ENCODE measurements at places on chromosomes 5 and 9.

DNA sequence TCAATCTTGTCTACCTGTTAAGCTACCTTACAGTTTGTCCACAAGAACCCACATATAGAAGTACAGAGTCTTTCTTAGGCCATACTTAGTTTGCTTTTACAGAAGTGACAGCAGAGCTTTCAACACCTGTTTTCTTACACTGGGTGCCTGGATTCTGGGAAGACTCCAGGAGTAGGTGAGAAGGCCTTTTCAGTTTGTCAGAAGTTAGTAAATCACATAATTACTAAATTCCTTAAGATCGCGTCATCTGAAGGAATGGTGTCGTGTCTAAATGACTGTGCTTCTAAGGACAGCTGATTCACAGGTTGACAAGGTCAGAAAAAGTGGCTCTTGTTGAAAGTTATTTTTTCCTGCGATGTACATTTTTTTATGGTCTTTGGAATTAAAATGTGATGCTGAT is 97.0 kb upstream of the FAM120A start:
- no peak for DNase-seq

GRCh38 chr5:181081989-181082388 is 41.9 kb downstream of the BTNL9 start:
- DNase-seq: no peak

DNA sequence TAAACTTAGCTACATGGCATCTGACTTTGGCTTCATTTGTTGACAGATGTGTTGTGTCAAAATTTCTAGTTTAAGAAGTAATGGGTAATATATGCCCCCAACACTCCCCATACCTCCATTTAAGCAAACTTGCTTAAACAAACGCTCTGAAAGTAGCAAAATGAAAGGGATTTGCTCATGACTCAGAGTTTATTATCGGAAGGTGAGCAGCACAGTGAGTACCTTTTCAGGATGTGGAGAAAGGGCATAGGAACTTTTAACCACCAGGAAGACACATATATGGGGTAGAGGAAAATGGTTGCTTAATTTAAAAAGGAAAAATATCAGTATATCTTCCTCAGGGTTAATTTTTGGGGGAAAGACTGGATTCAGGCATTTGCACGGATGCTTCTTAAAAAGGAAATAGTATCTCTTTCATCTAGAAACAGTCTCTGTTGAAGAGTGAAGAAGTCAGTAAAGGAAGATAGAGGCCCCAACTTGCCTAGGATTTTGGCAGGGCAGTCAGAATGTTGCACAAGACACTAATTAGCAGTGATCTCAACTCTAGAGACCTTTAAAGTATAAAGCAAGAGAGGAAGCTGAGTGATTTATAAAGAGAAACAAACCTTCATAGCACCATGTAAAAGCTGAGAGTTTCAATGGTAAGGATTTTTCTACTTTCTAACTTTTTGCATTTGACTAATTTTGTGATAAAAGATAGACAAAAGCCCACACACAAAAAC is 155.1 kb downstream of the TRIO start:
- no peak for DNase-seq

GRCh38 chr5:150729859-150730258 is 29.0 kb downstream of the DCTN4 start:
- DNase-seq: no peak

DNA sequence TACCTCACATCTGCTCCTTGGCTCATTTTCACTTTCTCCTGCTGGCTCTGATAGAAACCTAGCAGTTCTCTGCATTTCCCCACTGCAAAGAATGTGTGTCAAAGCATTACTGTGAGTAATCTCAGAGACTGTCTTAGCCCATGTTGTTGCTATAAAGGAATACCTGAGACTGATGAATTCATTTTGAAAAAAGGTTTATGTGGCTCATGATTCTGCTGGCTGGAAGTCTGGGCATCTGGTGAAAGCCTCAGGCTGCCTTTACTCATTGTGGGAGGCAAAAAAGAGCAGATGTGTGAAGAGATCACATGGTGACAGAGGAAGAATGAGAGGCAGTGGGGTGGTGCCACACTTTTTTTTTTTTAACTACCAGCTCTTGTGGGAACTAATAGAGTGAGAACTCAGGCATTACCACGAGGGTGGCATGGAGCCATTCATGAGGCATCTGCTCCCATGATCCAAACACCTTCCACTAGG is 191.6 kb upstream of the CTNND2 start:
- no peak for DNase-seq

DNA sequence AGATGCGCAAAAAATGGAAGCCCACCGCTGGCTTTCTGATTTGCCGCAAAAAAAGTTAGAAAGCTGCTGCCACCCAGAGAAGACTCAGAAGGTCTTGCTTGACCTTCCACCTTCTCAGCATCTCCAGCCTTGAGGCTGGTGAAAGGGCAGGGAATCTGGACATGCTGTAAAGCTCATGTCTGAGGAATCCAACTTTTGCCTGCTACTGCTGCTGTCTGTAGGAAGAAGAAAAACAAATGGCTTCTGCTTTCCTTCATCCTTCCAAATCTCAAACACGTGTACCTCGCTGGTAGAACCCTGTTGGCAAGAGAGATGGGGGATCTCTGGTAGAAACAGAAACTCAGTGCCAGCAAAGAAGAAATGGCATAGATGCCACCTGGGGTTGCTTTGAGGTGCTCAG is 10.2 kb downstream of the TJP2 start:
- no peak for DNase-seq

DNA sequence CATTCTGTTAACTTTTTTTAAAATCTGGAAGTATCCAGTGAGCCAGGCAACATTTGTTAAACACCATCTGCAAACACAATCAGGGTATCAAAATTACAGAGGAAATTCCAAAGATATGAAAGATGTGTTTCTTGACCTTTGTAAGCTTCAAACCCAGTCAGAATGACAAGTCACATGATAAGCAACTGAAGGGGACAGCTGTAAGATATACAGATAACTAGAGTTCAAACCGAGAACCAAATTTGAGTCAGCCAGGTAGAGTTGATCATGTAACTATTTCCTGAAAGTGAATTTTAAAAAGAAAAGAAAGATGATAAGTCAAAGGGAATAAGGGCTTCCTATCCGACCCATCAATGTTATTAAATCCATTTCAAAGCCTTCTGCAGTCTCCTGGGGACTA is 196.2 kb downstream of the DEPDC1B start:
- no peak for DNase-seq

GRCh38 chr9:32866273-32866672 is 82.9 kb downstream of the TMEM215 start:
- DNase-seq: no peak

DNA sequence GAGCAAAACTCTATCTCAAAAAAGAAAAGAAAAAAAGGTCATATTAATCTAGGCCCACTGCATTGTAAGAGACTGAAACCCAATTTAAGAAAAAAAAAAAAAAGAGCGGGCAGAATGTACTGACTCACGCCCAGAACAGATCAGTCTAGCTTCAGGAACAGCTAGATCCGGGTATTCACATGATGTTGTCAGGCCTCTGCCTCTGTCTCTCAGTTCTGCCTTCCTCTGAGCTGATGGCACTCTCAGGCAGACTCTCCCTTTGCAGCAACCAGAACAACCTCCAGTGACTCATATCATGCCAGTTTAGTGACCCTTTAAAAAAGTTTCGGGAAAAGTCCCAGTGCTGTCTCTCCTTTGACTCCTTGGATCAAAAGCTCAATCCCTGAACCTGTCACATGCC is 53.0 kb downstream of the NEURL1B start:
- no peak for DNase-seq

DNA sequence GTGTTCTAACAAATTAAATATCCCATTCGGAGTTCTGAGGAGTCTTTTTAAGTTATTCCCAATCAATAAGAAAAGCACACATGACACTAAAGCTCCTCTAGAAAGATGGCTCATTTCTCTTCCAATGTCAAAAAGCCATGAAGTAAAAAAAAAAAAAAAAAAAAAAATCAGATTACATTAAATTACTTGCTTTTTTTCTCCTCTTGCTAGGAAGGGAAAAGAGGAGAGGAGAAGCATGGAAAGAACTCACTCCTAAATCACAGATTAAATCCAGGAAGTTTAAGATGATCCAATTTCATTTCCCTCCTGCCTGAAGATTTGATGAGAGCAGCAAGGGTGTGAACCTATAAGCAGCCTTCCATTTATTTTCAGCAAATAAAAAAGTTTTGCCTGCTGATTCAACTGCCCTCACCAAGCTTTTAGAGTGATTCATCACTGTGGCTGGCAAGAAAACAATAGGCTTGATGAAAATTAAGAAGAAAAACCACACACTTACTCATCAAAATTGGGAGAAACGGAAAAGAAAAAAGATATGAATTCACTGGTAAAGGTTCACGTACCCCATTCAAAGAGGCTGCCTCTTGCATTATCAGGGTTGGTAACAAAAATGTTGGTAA is 19.7 kb downstream of the MYO10 start:
- no peak for DNase-seq

DNA sequence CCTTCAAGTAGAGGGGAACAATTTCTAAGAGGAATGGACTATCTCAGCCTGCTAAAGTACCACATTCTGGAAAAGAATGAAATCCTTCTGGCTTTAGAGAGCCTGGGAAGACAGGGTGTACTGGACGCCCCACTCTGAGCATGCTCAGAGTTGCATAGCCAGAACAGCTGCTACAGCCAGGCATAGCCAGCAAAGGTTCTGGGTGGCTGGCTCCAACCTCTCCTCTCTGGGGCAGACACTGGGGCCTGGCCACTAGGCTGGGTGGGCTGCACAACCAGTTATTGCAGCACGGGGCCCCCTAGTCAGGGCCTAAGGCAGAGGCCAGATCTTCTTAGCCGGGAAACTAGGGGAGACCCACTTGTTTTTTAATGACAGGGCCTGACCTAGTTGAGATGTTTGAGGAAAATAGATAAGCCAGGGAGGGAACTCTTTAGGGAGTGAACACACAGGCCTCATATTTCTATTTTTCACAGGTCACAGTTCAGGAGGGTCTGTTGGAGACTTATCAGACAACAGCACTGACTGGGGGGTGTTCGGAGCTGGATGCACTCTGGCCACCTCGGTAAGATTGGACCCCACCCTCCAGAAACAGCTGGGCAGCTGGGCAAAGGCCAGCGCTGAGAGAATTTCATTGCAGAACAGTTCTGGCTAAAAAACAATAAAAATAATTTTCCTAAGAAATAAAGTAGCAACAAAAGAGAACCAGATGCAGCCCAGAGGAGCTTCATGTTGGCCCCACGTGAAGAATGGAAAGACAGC is 142.9 kb downstream of the LPAR1 start:
- DNase-seq: no peak

DNA sequence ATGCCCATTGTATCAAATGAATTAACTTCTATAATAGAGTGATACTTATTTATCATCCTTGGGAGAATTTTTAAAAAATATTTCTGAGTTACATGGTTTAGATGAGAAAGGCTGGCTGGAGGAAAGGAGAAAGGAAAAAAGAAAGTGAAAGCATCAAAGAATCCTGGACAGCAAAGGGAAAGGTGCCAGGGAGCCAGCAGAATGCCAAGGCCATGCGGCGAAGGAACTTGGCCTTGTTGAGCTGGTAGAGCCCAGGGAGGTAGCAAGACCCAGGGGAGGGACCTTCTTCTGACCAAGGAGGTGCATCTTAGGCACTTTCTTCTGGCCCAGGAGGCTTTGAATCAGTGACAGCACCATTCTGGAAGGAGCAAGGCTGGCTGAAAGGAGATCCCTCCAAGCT is 240.5 kb downstream of the ENC1 start:
- no peak for DNase-seq

DNA sequence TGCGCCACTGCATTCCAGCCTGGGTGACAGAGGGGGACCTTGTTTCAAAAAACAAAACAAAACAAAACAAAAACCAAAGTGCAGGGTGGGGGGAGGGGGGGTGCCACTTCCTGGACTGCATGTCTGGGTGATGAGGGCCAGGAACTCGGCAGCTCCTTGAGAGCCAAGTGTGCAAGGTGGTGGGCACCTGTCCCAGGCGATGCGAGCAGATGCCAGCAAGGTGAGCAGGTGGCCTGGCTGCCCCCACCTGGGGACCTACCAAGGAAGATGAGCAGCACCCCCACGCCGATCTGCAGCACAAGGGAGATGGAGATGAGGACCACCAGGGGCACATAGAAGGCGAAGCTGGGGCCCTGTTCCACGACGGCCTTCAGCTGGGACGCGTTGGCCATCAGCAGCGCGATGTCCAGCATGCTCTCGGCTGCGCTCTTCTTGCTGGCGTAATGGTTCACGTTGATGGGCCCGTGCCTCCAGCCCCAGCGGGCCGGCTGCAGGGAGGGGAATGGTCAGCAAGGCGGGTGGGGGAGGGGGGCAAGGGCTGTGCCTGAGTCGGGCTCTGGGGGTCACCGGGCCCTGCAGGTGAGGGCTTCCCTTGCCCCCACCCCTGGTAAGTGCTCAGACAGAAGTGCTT is 7.8 kb downstream of the NINJ1 start:
- no peak for DNase-seq

GRCh38 chr5:150703762-150704161 is 2.9 kb upstream of the RBM22 start:
- no peak for DNase-seq

All from stimulated activated CD4-positive, alpha-beta T cell treated with anti-CD3 and anti-CD28 coated beads, Interleukin-1b, Interleukin-23, amount 100 ng/mL, for 1 hour (primary cell).